ENCODE measurements at places on chromosomes 2 and 18. TPM values are rescaled to one million over a fixed set of nuclear protein-coding genes. Genes with fewer than 3 reads are reported as not detected.
A peak's percentile ranks its signal among the peaks of the same experiment; 100 is the strongest.

TCF4 gene
- total RNA-seq = 40.3 TPM

- no peak overlapping the region for H3K4me3 ChIP-seq
- H3K4me1 ChIP-seq = no peaks in the 10 kb centered on the region
- H3K27me3 ChIP-seq = no peaks in the 10 kb centered on the region
Observed at GRCh38 chr18:62988471-62988870, 273.1 kb downstream of the PHLPP1 start.

GRCh38 chr2:53460347-53460746, 307.3 kb upstream of the CHAC2 start:
- no peak overlapping the region for H3K27ac ChIP-seq
- H3K27me3 ChIP-seq = no peaks in the 10 kb centered on the region
- H3K36me3 ChIP-seq = no peaks in the 10 kb centered on the region
- no peak for DNase-seq

DNA sequence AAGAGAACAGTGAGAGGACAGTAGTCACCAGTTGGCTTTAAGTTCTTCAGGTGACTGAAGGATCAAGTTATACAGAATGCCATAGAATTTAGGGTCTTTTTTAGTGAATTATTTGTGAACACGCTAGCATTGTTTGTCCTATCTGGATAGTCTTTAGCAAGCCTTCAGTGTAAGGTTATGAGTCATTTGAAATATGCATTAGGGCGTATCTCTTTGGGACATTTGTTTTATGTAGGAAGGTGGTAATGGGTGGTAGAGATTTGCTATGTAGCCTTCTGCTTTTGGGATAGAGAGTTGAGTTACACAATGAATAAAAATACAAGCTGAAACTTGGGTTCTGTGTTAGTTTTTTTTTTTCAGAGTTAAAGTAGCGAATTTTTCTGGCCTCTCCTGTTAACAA, 13.0 kb downstream of the ACTR2 start:
- H3K27me3 ChIP-seq = no peaks in the 10 kb centered on the region
- no peaks in the 10 kb centered on the region for H3K4me1 ChIP-seq
- peaks cover 24% of the 10 kb centered on the region for H3K36me3 ChIP-seq

DNA sequence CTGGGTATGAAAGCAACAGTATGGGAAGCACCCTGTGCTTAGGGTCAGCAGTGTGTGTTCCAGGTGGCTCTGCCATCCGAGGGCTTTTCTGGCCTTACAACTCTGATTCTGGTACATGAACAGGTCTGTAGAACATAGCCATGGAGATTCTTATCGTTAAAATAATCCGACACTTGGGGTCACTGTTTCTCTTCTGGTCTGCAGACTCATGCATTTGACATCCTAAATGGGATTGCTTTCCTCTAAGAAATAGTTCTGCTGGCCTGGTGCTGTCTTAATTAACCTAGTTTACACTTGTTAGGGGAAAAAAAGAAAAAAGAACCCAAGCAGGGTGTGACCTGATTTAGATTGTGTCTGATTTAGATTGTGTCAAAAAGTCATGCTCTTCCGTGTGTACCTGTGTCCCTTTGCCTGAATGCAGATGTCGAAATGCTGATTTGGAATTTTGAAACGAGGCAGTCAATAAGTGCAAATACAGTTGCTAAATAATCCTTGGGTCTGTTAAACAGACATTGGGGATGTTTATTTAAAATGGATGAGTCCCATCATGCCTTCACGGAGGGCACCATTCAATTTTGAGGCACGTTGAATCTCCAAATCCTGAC, 59.6 kb downstream of the TRPM8 start:
- H3K4me3 ChIP-seq = no peak overlapping the region
- no peak for DNase-seq
- no peaks in the 10 kb centered on the region for H3K36me3 ChIP-seq
- H3K27ac ChIP-seq = no peak overlapping the region
- no peaks in the 10 kb centered on the region for H3K27me3 ChIP-seq

EMILIN2 gene
- total RNA-seq = 10.5 TPM

B3GNT7 gene
- 0.39 TPM for total RNA-seq

- no peak overlapping the region for H3K4me3 ChIP-seq
- H3K36me3 ChIP-seq = no peaks in the 10 kb centered on the region
- DNase-seq = no peak
- no peak overlapping the region for H3K27ac ChIP-seq
Observed at GRCh38 chr2:198375083-198375410, 570.7 kb downstream of the PLCL1 start.

NYAP2 gene
- total RNA-seq = 0.36 TPM

C2orf66 gene
- total RNA-seq = not detected

GRCh38 chr2:12697617-12698016, 19.1 kb upstream of the TRIB2 start:
- no peaks in the 10 kb centered on the region for H3K4me1 ChIP-seq
- H3K27me3 ChIP-seq = no peaks in the 10 kb centered on the region
- no peaks in the 10 kb centered on the region for H3K36me3 ChIP-seq

- H3K27ac ChIP-seq = no peak overlapping the region
- DNase-seq = no peak
- H3K4me1 ChIP-seq = no peaks in the 10 kb centered on the region
- no peaks in the 10 kb centered on the region for H3K36me3 ChIP-seq
- no peak overlapping the region for H3K4me3 ChIP-seq
- H3K27me3 ChIP-seq = no peaks in the 10 kb centered on the region
Observed at GRCh38 chr18:47331026-47331425, 79.6 kb upstream of the SKOR2 start.

GRCh38 chr2:68089961-68090360, 27.2 kb upstream of the C1D start:
- no peak overlapping the region for H3K4me3 ChIP-seq
- no peaks in the 10 kb centered on the region for H3K4me1 ChIP-seq
- H3K27ac ChIP-seq = no peak overlapping the region

DNA sequence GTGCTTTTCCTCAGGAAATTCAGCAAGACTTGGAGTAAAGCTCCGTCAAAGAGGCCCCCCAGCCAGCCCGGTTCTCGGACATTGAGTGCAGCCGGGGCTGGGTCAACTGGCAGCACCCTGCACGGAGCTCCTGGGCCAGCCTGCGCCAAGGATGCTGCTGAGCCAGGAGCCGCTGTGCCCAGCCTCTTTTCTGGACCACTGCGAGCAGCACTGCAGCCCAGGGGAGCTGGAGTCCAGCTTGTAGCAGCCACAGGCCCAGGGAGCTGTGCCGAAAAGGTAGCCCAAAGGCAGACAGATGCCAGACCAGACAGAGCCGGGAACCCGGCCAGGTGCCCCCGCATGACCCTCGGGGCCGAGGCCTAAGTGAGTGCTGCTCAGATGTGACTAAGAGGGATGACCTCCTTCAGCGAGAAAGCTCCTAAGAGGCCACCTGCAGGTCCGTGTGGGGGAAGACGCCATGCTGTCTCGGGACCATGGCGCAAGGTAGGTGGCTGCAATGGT, 7.3 kb downstream of the CLHC1 start:
- no peak overlapping the region for H3K4me3 ChIP-seq
- H3K4me1 ChIP-seq = peaks cover 5% of the 10 kb centered on the region
- H3K36me3 ChIP-seq = no peaks in the 10 kb centered on the region
- peak overlapping the region; percentile 93 for H3K27ac ChIP-seq

Data from gastrocnemius medialis (tissue), 4 donors.